ENCODE measurements at places on chromosomes 7 and 10.

- no peak for DNase-seq
These were observed 65.5 kb downstream of the PYROXD2 start for GRCh38 chr10:98349508-98349922.

DNA sequence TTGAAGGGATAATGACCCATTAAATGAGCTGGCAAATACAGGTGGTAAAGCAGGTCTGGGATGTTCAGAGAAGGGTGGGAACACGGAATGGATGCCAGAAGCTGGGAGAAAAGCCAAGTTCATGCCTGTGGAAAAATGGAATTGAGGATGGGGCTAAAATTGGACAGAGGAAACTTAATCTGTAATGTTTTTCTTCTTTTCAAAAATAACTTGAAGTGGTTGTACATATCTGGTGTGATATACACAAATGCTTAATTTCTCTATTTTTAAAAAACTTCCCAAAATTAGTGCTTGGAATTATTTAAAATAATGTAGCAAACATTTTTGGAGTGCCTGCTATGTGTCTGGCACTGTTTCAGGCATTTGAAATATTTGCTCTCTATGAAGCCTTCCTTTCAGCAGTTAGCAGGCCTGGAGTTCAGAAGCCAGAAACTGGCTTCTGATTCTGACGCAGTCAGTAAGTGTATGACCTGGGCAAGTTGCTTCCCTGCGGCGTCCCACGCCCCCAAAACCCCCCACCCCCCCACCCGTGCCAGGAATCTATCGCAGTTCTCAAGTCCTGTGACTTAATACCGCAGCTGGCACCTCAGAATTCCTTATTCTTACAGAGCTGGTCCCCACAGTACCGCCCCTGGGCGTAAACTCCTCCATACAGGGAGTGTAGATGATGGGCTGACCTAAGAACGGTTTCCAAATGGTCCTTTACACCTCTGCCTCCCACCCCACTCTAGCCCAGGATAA, 828 bp upstream of the MALSU1 start:
- no peak for DNase-seq

DNA sequence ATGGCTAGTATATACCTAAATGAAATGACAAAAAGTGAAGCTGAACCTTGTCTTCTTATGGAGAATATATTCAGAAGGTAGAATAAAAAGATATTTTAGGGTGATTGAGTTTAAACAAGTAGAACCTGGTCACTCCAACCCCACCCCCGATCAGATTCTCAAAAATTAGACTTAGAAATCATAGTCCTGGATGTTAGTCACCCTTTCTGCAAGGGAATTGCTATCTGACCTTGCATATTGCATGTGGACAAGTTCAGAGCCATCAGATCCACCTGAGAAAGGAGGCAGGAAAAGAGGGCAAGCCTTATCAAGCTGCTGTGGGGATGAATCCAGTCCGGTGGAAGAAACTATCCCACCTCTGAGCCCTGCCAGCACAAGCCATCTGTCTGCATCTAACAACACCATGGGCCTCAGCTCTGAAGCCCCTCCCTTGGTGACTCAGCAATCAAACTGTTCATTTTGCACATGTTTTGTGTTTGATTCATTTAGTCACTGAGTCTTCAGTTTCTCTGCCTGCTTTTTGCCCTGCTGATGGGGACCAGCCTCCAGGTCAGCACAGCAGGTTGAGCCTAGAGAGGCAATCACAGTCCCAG, 727.3 kb downstream of the AUTS2 start:
- DNase-seq, result no peak

- no peak for DNase-seq
These were observed 6.2 kb downstream of the STEAP4 start for GRCh38 chr7:88300401-88300945.

GRCh38 chr7:41437257-41438196, 265.4 kb downstream of the INHBA start:
- no peak for DNase-seq

- DNase-seq, result no peak
These were observed 84.0 kb downstream of the CHST15 start for GRCh38 chr10:124009231-124010015.

- no peak for DNase-seq
These were observed at the start of gene ZNF804B for GRCh38 chr7:88759230-88760135. Gene ZNF804B, plus strand, starts transcription at chr7:88759700. Its CDS starts 277 bp downstream, at chr7:88759977.

DNA sequence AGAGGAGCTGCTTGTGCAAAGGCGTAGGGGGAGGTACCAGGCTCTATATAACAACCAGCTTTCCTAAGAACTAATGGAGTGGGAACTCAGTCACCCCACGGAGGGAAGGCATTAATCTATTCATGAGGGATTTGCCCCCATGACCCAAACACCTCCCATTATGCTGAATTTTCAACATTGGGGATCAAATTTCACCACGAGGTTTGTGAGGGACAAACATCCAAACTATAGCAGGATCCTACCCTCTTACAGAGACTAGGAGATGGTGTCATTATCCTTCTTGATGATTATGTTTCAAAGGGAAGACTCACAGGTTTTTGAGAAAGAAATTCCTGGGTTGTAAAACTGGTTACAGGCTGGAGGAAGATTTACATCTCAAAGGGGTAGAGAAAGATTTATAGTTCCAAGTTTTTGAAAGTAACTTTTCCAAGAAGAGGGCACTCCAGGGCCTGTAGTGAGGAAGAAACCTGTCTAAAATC, 295.0 kb upstream of the DKK1 start:
- no peak for DNase-seq

GRCh38 chr10:95332666-95333249, 42.0 kb upstream of the PDLIM1 start:
- no peak for DNase-seq

DNA sequence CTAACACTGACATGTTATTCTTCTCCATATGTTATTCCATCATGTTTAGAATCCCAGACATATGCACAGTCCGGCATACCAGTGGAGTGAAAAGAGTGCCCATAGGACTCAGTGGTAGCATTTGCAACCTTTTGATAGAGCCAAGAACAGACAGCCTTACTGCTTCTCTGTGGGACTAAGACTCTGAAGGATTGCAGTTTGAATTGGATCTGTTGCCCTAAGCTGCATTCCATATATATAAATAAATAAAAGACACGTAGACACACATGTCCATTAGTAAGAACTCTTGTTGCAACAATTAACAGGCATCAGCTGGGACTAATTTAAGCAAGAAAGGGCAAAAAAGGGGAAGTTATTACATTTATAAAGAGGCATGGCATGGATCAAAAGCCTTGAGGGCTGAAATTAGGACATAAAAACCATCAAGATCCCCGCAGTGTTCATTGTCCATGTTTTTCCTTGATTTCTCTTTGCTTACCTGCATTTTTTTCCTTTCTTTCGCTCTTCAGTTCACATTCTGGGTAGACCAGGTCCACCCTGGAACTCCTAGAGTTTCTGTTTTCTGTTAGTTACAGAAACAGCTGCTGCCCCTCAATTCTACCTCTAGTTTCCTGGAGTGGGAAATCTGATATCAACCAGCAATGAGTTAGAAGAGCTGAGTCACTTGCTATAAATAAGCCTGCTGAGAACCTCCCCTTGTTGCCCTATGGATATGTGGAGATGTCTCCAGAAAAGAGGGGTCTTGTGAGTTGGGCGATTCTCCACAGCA, 132.4 kb downstream of the SORCS1 start:
- no peak for DNase-seq

DNA sequence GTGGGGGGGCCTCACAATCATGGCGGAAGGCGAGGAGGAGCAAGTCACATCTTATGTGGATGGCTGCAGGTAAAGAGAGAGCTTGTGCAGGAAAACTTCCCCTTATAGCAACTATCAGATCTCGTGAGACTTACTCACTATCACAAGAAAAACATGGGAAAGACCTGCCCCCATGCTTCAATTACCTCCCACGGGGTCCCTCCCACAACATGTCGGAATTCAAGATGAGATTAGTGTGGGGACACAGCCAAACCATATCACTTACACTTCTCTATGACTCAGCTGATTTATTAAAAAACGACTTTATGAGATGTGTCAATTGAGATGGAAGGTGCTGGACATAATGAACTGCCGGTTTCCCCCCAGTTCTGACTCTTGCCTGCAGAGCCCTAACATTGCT, 23.8 kb upstream of the CHN2 start:
- DNase-seq, result no peak

- DNase-seq, result no peak
These were observed 14.8 kb upstream of the PRKAR1B start for GRCh38 chr7:741850-742249.

Measured in hematopoietic multipotent progenitor cell treated with erythropoietin and hydrocortisone succinate and interleukin-3 and kit ligand, for 17 days (in vitro differentiated cells).